Tibial artery (tissue), 4 donors: ENCODE measurements at places on chromosomes 7 and 10.

DNA sequence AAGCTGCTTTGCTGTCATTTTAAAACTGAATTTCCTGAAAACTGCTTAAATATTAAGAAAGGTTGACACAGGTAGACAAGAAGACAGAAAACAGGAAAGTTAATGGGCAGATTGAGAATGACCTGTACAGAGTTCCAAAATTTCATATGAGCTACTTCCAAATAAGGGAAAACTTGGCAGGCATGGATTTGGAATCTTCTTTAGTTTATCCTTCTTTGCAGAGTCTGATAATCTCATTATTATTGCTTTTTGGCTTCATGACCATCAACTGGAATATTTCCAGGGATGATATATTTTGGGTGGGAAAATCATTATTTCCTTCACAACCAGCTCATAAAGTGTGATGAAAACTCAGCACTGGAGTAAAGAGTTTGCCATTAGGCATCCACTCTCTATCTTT, 346.5 kb upstream of the NPVF start:
- H3K36me3 ChIP-seq = no peaks in the 10 kb centered on the region
- no peaks in the 10 kb centered on the region for H3K4me1 ChIP-seq
- no peaks in the 10 kb centered on the region for H3K27me3 ChIP-seq

DNA sequence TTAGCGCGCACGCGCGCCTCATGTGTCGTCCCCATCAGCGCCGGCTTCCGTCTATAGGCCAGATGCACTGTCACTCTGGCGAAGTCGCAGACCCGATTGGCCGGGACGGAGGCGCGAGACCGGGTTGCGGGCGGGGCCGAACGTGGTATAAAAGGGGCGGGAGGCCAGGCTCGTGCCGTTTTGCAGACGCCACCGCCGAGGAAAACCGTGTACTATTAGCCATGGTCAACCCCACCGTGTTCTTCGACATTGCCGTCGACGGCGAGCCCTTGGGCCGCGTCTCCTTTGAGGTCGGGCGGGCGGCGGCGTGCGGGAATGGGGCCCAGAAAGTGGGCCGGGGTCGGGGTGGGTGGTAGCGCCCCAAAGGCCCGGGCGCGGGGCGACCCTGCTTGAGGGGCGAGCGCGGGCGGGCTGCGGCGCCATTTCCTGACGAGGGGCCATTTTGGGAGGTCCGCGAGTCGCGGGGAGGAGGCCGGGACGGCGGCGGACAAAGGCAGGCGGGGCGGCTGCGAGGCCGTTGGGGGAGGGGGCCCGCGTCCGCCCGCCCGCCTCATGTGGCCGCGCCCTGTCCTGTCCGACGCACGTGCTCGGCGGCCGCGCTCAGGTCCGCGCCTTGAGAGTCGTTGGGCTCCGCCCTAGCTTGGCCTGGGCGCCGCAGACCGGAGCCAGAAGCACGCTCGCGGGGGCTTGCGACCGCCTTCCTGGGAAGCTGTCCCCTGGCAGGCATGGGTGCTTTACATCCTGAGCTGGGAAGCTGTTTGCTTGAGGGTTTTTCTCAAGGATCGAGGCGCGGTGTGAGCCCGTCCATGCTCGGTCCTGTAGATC, at the start of gene PPIA:
Gene PPIA, plus strand, starts transcription at position 178 of the 825 bp plus-strand sequence. Its CDS starts 44 bp downstream, at position 222.
- peaks cover 16% of the 10 kb centered on the region for H3K4me1 ChIP-seq
- peak; percentile 99 for DNase-seq
- H3K27ac ChIP-seq = peak within 1 kb of the TSS; percentile 94

- DNase-seq = no peak
- no peaks in the 10 kb centered on the region for H3K27me3 ChIP-seq
- peak overlapping the region; percentile 27 for H3K27ac ChIP-seq
- H3K4me3 ChIP-seq = no peak overlapping the region
- no peaks in the 10 kb centered on the region for H3K36me3 ChIP-seq
Measured at GRCh38 chr7:2785071-2785500, 59.0 kb downstream of the GNA12 start.

- no peak overlapping the region for H3K27ac ChIP-seq
- no peak for DNase-seq
- no peak overlapping the region for H3K4me3 ChIP-seq
- H3K4me1 ChIP-seq = no peaks in the 10 kb centered on the region
- H3K27me3 ChIP-seq = no peaks in the 10 kb centered on the region
Measured at GRCh38 chr7:54643064-54643463, 100.9 kb downstream of the VSTM2A start.
